ENCODE measurements at places on chromosomes 7 and 10.

GRCh38 chr10:116115797-116116196 lies 157.2 kb downstream of the GFRA1 start:
- no peak for DNase-seq

- DNase-seq: no peak
Measured at GRCh38 chr10:7117806-7118674, 292.8 kb downstream of the SFMBT2 start.

GRCh38 chr10:93807371-93807770 lies 49.6 kb downstream of the LGI1 start:
- DNase-seq: no peak

GRCh38 chr7:116249969-116250553 lies 39.7 kb downstream of the TES start:
- DNase-seq: no peak

DNA sequence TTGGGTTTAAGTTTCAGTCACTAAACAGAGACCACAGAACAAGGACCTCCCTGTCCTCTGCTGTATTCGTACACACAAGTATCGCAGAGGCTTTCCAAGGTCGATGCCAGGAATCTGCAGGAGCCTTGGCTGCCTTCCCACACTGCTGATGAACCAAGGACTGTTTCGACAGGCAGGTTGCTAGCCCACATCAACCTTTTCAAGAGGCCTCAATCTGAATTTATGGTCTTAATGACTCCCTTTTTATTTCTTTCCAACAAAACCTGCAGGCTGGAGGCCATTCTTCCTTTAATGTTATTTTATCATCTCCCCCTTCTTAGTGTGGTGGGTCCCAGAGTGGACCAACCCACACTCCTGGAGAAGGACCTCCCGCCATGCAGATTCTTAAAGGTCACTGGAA lies 45.6 kb downstream of the JCAD start:
- peak; percentile 54 for DNase-seq

- DNase-seq: no peak
Measured at GRCh38 chr7:142914121-142914520, 19.4 kb downstream of the TRPV5 start.

DNA sequence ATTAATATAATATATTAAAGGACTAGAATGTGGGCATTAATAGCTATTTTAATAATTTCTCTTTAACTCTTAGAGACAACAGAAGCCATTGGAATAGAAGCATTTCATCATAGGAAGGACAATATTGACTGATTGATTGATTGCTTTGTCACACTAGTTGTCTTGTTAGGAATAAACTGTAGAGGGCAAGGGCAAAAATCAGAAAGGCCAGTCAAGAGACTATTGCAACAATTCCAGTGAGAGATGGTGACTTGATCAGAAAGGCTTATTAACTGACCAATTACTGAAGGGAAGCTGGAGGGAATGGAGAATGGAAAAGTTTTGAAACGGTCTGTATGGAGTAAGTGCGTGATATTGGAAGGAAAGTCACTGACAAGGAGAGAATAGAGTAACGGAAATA lies 87.3 kb downstream of the RUNDC3B start:
- DNase-seq: no peak

- DNase-seq: peak; percentile 80
Measured at GRCh38 chr10:30583778-30584415, 45.7 kb downstream of the LYZL2 start.
